ENCODE measurements at places on chromosomes 1 and 21. TPM values are rescaled to one million over a fixed set of nuclear protein-coding genes. Genes with fewer than 3 reads are reported as not detected.

SPATA46 gene
- not detected for total RNA-seq

IVNS1ABP gene
- total RNA-seq: 52.7 TPM

KCNE2 gene
- total RNA-seq: not detected

RNU1-4 gene
- 1,097 TPM for total RNA-seq

BECN2 gene
- total RNA-seq: not detected

FOXO6 gene
- total RNA-seq: 1.3 TPM

TCHHL1 gene
- not detected for total RNA-seq

DNA sequence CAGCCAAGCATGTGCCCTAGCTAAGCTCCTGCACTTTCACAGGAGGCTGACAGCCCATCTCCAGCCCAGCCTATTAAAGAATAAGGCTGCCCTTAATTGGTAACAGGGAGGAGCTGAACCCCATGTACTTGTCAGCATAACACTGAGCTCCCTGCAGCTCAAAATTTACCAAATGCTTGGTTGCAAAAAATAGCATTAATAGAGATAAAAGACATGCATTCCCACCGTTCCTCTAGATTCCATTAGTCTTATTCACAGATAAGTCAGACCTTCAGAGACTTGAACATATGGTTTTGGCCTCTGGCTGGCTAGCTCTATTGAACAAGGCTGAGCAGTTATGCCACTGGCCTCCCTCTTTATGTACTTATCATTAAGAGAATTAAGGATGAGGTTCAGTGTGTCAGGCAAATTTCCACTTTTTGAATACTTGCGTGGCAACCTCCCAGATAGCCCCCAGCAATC is 29.2 kb downstream of the OLFML3 start:
- no peak overlapping the region for H3K27ac ChIP-seq
- H3K4me1 ChIP-seq: no peaks in the 10 kb centered on the region
- no peaks in the 10 kb centered on the region for H3K36me3 ChIP-seq
- H3K27me3 ChIP-seq: no peaks in the 10 kb centered on the region

- no peaks in the 10 kb centered on the region for H3K27me3 ChIP-seq
- no peak overlapping the region for H3K27ac ChIP-seq
- H3K4me3 ChIP-seq: no peak overlapping the region
Observed at GRCh38 chr1:162922201-162922600, 61.2 kb upstream of the CCDC190 start.

DNA sequence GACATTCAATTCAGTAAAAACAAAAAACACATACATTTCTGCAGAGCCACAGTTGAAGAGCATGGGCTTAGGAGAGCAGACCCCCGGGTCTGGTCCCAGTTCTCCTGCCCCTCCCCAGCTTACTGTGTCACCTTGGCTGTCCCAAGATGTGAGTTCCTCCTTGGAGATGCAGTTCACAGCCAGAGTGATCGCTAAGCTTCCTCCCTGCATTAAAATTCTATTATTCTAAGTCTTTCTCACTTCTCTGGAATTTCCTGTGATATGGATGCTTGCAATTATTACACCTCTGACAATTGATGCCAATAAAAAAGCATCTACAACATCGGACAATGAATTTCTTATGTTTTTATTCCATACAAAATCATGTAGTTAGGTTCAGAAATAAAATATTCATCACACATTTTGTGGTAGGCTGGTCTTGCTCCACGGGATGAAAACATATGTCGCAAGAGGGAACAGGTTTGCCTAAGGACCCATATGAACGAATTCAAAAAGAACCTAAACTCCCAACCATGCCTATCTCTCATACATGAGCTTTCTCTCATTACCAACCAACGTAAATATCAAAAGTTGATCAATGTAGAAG is 328.5 kb upstream of the RUNX1 start:
- H3K27ac ChIP-seq: no peak overlapping the region
- no peaks in the 10 kb centered on the region for H3K4me1 ChIP-seq
- no peaks in the 10 kb centered on the region for H3K27me3 ChIP-seq
- no peak for DNase-seq
- H3K36me3 ChIP-seq: no peaks in the 10 kb centered on the region

DNA sequence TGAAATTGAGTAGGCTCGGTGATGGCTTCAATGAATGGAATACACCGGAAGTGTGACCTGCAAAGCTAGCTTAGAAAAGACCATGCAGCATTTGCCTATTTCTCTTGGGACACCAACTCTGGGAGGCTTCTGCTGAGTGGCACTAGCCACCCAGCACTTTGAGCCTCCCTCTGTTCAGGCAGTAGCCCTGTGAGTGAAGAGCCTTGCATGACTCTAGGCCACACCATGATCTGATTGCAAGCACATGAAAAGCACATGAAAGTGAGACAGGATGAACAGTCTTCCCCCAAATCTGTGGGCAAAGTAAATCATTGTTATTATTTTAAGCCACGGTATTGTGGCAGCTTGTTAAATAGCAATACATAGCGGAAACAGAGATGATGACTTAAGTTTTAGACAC is 2.8 kb downstream of the CD48 start:
- no peak overlapping the region for H3K27ac ChIP-seq
- H3K27me3 ChIP-seq: no peaks in the 10 kb centered on the region
- H3K4me3 ChIP-seq: no peak overlapping the region
- no peak for DNase-seq
- H3K36me3 ChIP-seq: no peaks in the 10 kb centered on the region

GRCh38 chr21:26916799-26917198 is 50.1 kb downstream of the ADAMTS5 start:
- H3K36me3 ChIP-seq: no peaks in the 10 kb centered on the region
- H3K27ac ChIP-seq: no peak overlapping the region
- no peak for DNase-seq
- H3K4me3 ChIP-seq: no peak overlapping the region

DNA sequence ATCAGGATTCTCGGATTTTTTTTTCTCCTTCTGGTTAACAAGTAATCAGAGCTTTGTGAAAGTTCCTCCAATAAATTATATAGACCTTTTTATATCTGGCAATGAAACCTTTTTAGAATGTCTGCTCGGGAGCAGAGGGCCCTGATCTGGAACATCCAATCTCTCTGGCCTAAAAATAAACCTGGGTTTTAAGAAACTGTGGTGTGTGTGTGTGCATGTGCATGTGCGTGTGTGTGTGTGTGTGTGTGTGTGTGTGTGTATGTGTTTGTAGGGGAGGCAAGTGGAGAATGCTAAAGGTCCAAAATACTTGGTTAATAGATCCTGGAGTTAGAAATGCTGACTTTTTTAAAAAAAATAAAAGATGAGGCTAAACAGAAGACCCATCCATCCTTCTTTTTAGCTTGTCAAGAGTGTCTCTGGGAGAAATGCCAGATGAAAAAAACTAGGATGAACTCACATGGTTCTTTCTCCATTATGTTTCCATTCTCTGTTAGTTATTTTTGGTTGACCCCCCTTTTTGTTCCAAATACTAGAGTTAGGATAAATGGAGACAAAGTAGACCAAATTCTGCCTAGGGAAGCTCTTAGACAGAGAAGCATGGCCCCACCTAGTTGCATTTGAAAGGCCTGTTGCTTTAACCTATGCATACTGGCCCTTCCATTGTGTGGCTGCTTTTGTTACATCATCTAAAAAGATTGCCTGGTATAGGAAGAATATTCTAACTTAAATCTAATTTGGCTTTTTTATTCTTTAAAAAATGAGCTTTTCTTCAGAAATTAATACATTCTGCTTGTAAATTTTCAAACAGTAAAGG is 175.9 kb downstream of the PAPPA2 start:
- no peak overlapping the region for H3K4me3 ChIP-seq
- H3K27ac ChIP-seq: no peak overlapping the region
- no peak for DNase-seq
- no peaks in the 10 kb centered on the region for H3K36me3 ChIP-seq

DNA sequence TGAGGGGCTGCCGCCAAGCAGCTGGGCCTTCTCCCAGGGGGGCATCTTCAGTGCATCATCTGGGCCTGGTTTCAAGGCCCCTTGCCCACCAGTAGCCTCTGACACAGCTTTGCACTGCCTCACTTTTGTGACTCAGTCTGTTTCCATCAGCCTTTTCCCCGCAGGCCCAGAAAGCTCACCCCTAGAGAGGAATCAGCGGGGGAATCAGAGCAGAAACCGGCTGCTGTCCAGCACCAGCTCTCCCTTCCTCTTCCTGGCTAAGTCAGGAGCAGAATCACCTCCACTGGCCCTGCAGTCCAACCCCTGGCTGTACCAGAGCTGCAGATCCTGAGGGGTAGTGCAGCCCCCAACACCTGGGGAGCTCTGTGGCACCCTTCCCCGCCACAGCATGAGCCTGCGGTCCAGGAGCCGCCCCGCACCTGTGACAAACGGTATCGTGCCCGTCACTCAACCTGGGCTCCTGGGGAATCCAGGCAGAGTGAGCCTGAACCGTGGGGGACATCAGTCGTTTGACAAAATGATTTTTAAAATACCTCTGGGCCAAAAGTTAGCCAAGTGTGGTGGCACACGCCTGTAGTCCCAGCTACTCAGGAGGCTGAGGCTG is 83.3 kb upstream of the TMEM51 start:
- H3K36me3 ChIP-seq: no peaks in the 10 kb centered on the region
- DNase-seq: no peak
- no peak overlapping the region for H3K27ac ChIP-seq
- H3K4me3 ChIP-seq: no peak overlapping the region
- H3K27me3 ChIP-seq: no peaks in the 10 kb centered on the region

DNA sequence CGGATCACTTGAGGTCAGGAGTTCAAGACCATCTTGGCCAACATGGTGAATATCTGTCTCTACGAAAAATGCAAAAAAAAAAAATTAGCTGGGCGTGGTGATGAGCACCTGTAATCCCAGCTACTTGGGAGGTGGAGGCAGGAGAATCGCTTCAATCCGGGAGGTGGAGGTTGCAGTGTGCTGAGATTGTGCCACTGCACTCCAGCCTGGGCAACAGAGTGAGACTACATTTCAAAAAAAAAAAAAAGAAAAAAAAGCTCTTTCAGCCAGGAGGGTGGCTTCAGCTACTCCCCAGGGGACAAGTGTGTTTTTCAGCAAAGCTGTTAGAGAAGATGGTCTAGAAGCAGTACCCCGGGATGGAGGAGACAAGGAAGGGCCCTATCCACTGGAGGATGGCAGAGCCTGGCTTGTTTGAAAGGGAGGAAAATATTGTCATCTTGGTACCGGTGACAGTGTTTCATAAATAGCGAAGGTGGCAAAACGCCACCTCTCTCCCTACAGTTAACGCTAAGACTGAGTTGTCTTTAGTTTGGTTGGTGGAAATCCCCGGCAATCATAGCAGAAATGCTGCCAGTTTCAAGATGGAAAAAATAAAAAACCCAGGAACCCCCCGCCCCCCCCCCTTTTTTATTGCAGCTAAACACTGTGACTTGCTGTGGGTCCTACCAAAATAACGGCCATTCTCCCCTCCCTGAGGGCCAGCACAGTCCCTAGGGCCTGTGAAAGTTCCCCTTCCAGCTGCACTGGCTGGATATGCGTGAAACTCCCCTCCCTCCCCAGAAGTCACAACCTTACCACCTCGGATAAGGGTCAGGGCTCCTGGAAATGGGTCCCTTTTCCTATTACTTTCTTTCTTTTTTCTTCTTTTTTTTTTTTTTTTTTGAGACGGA is 3.5 kb downstream of the PIK3CD start:
- H3K4me3 ChIP-seq: peak overlapping the region; percentile 65
- peaks cover 30% of the 10 kb centered on the region for H3K27me3 ChIP-seq
- H3K36me3 ChIP-seq: no peaks in the 10 kb centered on the region

DNA sequence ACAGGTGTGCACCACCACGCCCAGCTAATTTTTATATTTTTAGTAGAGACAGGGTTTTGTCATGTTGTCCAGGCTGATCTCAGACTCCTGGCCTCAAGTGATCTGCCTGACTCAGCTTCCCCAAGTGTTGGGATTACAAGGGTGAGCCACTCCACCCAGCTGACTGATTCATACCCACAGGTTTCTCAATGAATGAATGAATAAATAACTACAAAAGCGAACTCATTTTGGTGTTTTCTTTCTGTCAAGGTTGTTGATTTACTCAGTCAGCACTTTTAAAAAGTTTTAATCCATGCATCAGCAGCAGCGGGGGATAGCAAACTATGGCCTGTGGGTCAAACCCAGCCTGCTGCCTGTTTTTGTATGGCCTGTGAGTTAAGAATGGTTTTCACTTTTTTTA is 217.5 kb downstream of the FAF1 start:
- H3K27me3 ChIP-seq: no peaks in the 10 kb centered on the region
- no peak for DNase-seq
- H3K27ac ChIP-seq: no peak overlapping the region
- H3K4me3 ChIP-seq: no peak overlapping the region

- no peak overlapping the region for H3K27ac ChIP-seq
- H3K36me3 ChIP-seq: no peaks in the 10 kb centered on the region
- no peak overlapping the region for H3K4me3 ChIP-seq
- no peaks in the 10 kb centered on the region for H3K27me3 ChIP-seq
Observed at GRCh38 chr1:80531182-80531581, 1269.6 kb upstream of the ADGRL2 start.

DNA sequence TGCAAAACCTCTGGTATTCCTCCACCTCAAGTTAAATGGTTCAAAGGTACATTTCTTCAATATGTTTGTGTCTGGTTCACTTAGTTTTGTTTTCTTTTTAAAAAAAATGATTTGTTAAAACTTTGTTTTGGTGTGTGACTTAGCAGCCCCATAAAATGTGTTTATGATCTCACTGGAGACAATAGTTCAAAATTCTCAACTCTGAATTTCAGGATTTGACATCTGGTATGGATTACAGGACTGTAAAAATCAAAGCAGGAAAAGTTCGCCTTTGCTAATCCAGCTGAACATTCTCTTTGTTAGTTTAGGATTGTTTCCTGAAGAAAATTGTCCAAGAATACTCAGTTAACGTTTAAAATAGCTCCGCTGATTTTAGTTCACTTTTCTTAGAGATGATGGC is 231.7 kb downstream of the HMCN1 start:
- no peaks in the 10 kb centered on the region for H3K27me3 ChIP-seq
- peak overlapping the region; percentile 59 for H3K27ac ChIP-seq
- no peak overlapping the region for H3K4me3 ChIP-seq
- peaks cover 7% of the 10 kb centered on the region for H3K4me1 ChIP-seq
- no peaks in the 10 kb centered on the region for H3K36me3 ChIP-seq

GRCh38 chr1:159084152-159084551 is 7.6 kb upstream of the AIM2 start:
- no peak overlapping the region for H3K4me3 ChIP-seq
- no peaks in the 10 kb centered on the region for H3K36me3 ChIP-seq
- H3K27ac ChIP-seq: no peak overlapping the region
- no peak for DNase-seq

DNA sequence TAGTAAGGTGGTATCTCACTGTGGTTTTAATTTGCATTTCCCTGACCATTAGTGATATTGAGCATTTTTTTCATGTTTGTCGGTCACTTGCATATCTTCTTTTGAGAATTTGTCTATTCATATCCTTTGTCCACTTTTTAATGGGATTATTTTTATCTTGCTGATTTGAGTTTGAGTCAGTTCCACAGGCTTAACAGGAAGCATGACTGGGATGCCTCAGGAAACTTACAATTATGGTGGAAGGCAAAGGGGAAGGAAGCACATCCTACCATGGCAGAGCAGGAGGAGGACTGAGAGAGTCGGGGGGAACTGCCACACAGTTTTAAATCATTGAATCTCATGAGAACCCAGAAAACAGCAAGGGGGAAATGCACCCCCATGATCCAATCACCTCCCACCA is 51.1 kb downstream of the ODF2L start:
- H3K27ac ChIP-seq: no peak overlapping the region
- no peak for DNase-seq
- no peaks in the 10 kb centered on the region for H3K27me3 ChIP-seq
- H3K4me1 ChIP-seq: no peaks in the 10 kb centered on the region
- H3K4me3 ChIP-seq: no peak overlapping the region

GRCh38 chr1:151711951-151712350 is 4.7 kb downstream of the CELF3 start:
- H3K36me3 ChIP-seq: no peaks in the 10 kb centered on the region
- no peak overlapping the region for H3K27ac ChIP-seq
- no peaks in the 10 kb centered on the region for H3K27me3 ChIP-seq
- no peak for DNase-seq

GRCh38 chr1:16151196-16151994 is 4.5 kb downstream of the EPHA2 start:
- peak overlapping the region; percentile 93 for H3K4me3 ChIP-seq
- no peak for DNase-seq
- H3K4me1 ChIP-seq: peaks cover 67% of the 10 kb centered on the region
- peak overlapping the region; percentile 96 for H3K27ac ChIP-seq
